ENCODE measurements at places on chromosomes 7 and 10.

- DNase-seq: no peak
Measured at GRCh38 chr7:105339404-105340323, 49.1 kb downstream of the SRPK2 start.

GRCh38 chr10:3828404-3829155 is 43.6 kb upstream of the KLF6 start:
- no peak for DNase-seq

DNA sequence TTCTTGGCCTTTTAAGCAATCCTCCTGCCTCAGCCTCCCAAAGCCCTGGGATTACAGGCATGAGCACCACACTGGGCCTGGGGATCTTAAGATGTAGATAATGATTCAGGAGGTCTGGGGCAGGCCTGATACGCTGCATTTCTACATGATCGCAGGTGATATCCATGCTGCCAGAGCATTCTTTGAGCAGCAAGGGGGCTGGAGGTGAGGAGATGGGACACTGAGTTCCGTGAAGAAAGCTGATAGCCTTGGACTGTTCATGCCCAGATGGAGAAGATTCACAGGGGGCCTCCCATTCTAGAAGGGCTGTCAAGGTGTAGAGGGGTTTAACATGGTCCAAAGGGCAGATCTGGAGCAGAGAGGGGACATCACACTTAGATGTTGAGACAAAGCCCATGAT is 480.3 kb downstream of the RPS24 start:
- DNase-seq: no peak

DNA sequence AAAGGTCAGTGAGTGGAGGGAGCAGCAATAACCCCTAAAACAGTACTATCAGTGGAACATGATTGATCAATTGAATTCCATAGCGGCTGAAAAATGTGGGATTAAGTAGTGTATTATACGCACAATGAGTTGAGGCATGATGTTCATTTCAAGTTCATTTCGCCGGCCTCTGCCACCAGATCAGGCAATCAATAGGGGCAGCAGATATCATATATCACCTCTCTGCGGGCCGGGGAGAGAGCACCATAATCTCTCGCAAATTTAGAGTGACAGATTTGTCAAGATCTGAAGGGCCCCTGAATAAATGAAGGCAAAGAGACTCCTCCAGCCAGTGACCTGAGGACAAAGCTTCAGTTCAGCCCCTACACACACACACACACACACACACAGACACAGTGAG is 58.5 kb downstream of the PAX2 start:
- no peak for DNase-seq

DNA sequence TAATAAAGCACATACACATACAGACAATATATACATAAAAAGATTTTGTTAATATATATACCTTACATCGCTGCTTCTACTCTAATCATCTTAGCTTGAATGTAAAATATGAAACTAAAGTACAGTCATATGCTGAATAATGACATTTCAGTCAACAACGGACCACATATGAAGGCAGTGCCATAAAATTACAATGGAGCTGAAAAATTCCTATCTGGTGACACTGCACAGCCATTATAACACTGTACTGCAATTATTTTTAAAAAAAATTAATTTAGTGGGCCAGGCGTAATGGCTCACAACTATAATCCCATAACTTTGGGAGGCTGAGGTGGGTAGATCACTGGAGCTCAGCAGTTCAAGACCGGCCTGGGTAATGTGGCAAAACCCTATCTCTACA is 122.3 kb downstream of the JMJD1C start:
- no peak for DNase-seq

DNA sequence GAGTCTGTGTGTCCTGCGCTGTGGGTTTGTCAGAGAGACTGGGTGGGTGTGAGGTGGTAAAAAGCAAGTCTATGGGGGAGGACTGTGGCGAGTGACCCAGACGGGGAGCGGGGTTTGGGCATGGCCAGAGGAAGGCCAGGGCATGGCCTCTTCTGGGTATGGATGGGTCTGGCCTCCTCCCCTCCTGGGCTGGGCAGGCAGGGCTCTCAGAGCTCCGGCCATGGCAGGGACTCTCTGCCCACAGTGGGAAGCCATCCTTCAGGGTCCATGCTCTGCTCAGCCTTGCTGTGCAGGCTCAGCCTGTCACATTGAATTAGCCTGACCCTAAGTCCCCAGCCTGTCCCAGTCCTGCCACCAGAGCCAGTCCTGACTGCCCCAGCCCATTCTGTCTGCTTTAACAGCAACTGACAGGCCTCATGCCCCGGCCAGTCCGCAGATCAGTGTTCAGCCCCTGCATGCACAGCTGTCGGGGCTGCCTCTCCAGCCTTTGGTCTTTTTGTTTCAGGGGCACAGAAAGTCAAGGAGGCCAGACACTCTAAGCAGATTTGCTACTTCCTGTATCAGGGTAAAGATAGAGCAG is 7.9 kb downstream of the ANTXRL start:
- DNase-seq: no peak

DNA sequence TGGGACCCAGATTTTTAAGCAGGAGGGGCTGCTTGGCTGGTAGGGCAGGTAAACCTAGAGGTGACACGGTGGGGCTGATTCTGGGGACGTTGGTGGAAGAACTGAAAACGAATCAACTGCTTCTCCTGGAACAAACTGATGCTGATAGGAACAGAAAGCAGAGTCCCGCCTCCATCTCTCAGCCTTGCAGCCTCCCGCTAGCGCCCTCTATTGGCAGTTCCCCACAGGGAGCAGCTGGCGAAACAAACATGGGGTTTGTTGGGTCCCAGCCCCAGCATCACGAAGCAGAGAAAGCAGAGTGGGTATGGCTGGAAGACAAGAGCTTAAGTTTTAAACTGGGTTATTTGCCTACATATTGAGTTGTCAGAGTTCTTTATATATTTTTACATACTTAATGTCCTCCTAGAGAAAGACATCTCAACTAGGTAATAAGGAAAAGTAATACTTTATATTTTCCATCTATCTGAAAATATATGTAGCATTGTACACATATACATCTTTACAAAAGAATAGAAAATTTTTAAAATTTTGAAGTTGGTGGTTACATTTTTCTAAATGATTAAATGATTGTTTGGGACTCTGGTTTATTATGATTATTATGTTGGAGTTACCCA is 42.3 kb upstream of the FOXI2 start:
- no peak for DNase-seq
